Gastrocnemius medialis (tissue), 4 donors: ENCODE measurements at places on chromosomes 13 and 19. TPM values are rescaled to one million over a fixed set of nuclear protein-coding genes. Genes with fewer than 3 reads are reported as not detected.

The NLRP5 gene
- total RNA-seq: not detected

The ELSPBP1 gene
- not detected for total RNA-seq

DNA sequence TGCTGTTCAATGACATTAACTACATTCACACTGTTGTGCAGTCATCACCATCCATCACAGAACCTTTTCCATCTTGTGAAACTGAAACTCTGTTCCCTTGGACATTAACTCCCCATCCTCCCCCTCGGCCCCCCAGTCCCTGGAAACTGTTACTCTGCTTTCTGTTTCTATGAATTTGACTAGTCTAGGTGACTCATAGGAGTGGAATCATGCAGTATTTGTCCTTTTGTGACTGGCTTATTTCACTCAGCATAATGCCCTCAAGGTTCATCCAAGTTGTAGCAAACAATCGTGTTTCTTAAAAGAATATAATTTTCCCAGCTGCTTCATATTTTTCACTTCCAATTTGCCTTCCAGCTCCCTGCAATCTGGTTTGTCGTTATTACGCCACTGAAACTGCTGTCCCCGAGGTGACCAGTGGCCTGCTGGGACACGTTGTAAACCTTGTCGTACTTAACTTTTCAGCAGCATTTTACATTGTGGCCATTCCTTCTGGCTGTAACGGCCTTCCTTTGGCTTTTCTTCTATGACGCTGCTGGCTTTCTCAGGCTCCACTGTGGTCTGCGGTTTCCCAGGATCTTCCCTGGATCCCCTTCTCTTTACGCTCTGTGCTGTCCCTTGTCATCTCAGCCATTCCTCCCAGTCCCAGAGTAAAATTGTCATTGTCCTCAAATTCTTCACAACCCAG lies 74.0 kb downstream of the DHRS12 start:
- no peaks in the 10 kb centered on the region for H3K27me3 ChIP-seq
- H3K4me1 ChIP-seq: peaks cover 8% of the 10 kb centered on the region
- peak; percentile 41 for DNase-seq
- H3K36me3 ChIP-seq: no peaks in the 10 kb centered on the region
- H3K4me3 ChIP-seq: no peak overlapping the region

GRCh38 chr13:75685239-75685697 lies 49.1 kb downstream of the LMO7 start:
- H3K27me3 ChIP-seq: no peaks in the 10 kb centered on the region
- no peak overlapping the region for H3K27ac ChIP-seq
- H3K4me1 ChIP-seq: no peaks in the 10 kb centered on the region
- no peaks in the 10 kb centered on the region for H3K36me3 ChIP-seq
- DNase-seq: no peak

The ODAD3 gene
- total RNA-seq: not detected

The MAB21L1 gene
- total RNA-seq: 3.2 TPM

The SELENOV gene
- not detected for total RNA-seq

DNA sequence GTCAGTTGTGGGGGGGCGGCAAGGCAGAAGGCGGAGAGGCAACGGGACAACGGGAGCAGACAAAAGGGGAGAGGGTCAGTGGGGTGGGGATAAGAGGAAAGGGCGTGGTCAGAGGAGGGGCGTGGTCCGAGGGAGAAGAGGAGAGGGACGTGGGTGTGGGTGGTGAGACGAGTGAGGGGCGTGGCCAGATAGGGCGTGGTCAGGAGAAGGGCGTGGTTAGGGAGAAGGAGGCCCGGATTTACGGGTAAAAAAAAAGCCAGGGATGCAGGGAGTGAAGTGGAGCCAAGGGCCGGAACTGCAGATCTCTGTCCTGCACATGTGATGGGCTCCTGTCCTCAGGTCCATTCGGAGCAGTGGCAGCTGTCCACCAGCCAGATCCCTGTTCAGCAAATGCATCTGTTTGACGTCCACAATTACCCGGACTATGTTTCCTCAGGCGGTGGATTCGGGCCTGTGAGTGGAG lies 21.5 kb downstream of the CPT1C start:
- peak; percentile 25 for DNase-seq
- H3K36me3 ChIP-seq: no peaks in the 10 kb centered on the region
- no peaks in the 10 kb centered on the region for H3K27me3 ChIP-seq
- no peak overlapping the region for H3K27ac ChIP-seq

The SMIM44 gene
- total RNA-seq: not detected

GRCh38 chr19:5139583-5140325 lies 170.8 kb downstream of the KDM4B start:
- DNase-seq: no peak
- H3K36me3 ChIP-seq: no peaks in the 10 kb centered on the region
- H3K27me3 ChIP-seq: no peaks in the 10 kb centered on the region
- H3K4me3 ChIP-seq: no peak overlapping the region

The MISP gene
- total RNA-seq: 1.2 TPM

The KIR3DL1 gene
- 0.36 TPM for total RNA-seq

The LILRB5 gene
- 3.2 TPM for total RNA-seq

DNA sequence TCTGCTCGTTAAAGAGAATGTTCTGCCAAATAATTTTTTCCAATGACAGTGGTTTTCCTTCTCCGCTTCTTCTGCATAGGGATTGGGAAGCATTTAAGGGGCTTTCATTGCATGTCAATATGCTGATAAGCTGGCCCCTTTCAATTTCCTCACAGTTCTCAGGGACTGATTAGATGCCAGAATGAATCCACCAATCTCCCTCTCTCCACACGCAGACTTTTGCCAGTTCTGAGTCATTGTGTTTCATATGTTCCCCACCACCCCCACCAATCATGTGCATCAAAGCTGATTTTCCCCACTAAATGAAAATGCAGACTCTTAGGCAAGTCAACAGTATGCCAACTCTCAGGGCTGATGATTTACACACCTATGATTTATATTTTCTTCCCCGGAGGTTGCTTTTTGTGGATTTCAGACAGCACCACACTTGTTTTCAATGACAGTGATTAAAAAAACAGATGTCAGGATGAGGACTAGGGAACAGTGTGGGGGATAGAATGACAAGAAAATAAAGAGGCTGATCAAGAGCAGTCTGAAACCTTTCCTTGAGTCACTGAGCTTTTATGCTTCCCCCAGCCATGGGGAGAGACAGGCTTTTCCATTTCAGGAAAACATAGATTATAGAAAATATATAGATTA lies 47.9 kb upstream of the C13orf42 start:
- H3K27me3 ChIP-seq: peaks cover 3% of the 10 kb centered on the region
- no peaks in the 10 kb centered on the region for H3K36me3 ChIP-seq
- DNase-seq: no peak
- H3K4me3 ChIP-seq: no peak overlapping the region
- no peaks in the 10 kb centered on the region for H3K4me1 ChIP-seq

The CEACAM19 gene
- 5.2 TPM for total RNA-seq

DNA sequence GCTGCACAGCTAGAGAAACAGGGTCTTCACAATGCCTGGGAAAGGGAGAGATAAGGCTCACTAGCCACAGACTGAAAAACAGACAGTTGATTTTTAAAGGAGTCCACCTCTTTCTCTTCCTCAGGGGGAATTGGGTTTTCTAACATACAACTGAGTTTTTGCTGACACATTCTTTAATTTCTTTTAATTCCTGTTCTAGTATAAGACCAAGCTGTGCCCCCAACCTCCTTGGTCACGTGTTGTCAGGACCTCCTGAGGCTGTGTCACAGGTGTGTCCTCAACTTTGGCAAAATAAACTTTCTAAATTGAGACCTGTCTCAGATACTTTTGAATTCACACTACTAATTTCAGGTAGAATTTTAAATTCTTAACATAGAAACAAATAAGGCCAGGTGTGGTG lies 12.1 kb upstream of the ZNF492 start:
- H3K36me3 ChIP-seq: no peaks in the 10 kb centered on the region
- no peak overlapping the region for H3K27ac ChIP-seq
- DNase-seq: no peak
- no peaks in the 10 kb centered on the region for H3K4me1 ChIP-seq
- H3K4me3 ChIP-seq: no peak overlapping the region

- DNase-seq: no peak
- peak overlapping the region; percentile 44 for H3K4me3 ChIP-seq
- no peaks in the 10 kb centered on the region for H3K36me3 ChIP-seq
- no peaks in the 10 kb centered on the region for H3K27me3 ChIP-seq
- H3K4me1 ChIP-seq: no peaks in the 10 kb centered on the region
- peak overlapping the region; percentile 55 for H3K27ac ChIP-seq
These were observed 44.9 kb upstream of the USPL1 start for GRCh38 chr13:30572859-30573275.

DNA sequence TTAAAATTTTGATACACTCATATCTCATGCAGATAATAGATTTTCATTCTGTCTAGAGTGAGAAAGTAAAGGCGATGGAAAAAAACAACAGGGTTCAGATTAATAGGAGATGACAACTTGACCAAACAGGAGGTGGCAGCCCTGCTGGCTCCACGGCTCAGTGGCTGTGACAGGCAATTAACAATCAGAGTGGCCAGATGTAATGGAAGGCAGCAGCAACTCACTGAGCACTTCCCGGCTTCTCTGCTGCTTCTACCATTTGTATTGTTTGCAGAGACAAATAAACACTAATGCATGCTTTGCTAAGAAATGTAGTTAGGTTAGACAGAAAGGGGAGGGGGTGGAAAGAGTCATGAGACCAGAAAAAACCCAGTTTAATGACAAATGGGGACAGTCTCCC lies 473.0 kb upstream of the SLC10A2 start:
- no peaks in the 10 kb centered on the region for H3K4me1 ChIP-seq
- H3K36me3 ChIP-seq: no peaks in the 10 kb centered on the region
- no peak overlapping the region for H3K27ac ChIP-seq
- H3K4me3 ChIP-seq: no peak overlapping the region

DNA sequence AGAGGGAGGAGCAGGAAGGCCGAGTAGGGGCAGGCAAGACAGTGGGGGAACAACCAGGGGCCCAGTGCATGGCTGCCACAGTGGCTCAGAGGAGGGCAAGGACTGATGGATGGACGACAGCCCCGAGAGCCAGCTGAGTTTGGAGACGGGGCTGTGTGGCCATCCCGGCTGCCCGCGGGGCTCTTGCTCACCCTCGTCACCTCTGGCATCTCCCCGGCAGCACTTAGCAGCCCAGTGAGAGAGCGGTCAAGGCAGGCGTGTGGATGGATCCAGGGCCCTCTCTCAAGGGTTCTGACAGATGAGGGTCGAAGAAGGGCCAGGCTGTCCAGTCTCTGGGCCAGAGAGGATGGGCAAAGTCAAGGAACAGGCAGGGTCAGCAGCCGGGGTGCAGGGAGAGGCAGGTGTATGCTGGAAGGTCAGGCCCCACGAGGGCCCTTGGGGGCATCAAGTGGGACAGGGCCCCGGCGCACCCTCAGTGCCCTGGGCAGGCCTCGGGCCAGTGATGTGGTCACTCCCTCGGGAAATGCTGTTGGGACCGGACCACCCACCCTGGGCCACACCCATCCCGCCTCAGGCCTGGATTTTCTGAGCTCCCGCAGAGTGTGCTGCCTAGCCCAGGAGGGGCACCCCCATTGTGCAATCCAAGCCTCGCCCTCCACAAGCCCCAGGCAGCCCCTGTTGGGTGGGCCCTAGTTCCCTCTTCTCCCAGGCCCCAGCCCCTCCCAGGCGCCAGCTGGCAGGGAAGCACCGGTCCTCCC lies 56.4 kb upstream of the TPM4 start:
- H3K4me1 ChIP-seq: no peaks in the 10 kb centered on the region
- no peak for DNase-seq
- H3K27ac ChIP-seq: no peak overlapping the region
- H3K27me3 ChIP-seq: no peaks in the 10 kb centered on the region
- H3K4me3 ChIP-seq: no peak overlapping the region

The PROZ gene
- not detected for total RNA-seq

GRCh38 chr19:45066921-45067661 lies 9.2 kb downstream of the ZNF296 start:
- DNase-seq: no peak
- H3K27me3 ChIP-seq: no peaks in the 10 kb centered on the region
- H3K4me1 ChIP-seq: no peaks in the 10 kb centered on the region

DNA sequence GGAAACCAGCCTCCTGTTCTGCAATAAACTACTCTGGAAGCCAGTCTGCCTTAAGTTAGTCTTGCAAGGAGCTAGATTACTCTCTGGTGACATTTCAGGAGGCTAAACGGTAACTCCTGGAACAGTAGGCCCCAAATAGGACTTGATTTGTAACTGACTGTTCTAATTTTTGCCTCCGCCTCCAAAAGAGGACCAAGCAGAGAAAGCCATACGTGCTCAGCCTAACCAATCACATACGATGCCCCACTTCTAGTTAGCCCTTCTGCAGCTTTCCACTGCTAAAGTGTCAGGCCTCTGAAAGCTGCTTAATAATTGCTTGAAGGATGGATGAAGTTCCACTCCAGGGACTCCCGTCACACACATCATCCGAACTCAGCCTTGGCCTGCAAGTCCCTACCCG lies 744 bp downstream of the ZNF805 start:
- peaks cover 23% of the 10 kb centered on the region for H3K4me1 ChIP-seq
- peak overlapping the region; percentile 93 for H3K4me3 ChIP-seq
- H3K27me3 ChIP-seq: no peaks in the 10 kb centered on the region
- no peak for DNase-seq
- no peaks in the 10 kb centered on the region for H3K36me3 ChIP-seq

The PTPRH gene
- total RNA-seq: 0.40 TPM

DNA sequence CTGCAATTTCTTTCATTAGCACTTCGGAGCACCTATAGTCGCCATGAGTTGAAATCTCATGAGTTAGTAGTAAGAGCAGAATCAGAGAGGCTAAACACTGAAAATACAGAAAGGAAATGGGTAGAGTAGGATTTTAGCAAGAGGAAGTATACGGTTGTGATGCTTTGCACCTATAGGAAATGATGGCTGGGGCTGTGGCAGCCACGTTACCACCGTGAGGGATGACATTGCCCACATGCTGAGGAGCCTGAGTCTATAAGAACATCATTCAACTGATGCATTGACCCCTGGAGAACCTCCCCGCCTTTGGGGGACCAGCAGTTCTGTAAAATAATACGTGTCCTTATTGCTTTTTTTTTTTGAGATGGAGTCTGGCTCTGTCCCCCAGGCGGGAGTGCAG lies 20.4 kb downstream of the FAM187B start:
- H3K27ac ChIP-seq: no peak overlapping the region
- no peak overlapping the region for H3K4me3 ChIP-seq
- DNase-seq: no peak
- no peaks in the 10 kb centered on the region for H3K27me3 ChIP-seq
- peaks cover under 1% of the 10 kb centered on the region for H3K4me1 ChIP-seq
- no peaks in the 10 kb centered on the region for H3K36me3 ChIP-seq

DNA sequence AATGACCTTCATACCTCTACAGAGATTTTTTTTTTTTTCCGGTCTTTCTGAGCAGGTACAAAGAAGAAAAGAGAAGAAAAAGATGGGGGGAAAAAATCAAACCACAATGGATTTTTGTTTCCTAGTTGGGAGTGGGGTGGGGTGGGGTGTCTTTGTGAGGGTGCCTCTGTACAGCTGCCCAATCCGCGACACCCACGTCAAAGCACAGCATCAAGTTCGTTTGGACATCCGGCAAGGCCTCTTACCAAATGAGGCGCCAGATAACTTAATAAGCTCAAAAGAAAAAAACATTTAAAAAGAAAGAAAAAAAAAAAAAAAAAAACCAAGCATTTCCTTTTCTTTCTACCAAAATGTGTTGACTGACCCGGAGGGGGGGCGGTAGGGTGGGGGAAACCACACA lies 70.3 kb upstream of the NFIC start:
- no peaks in the 10 kb centered on the region for H3K4me1 ChIP-seq
- no peak for DNase-seq
- no peak overlapping the region for H3K4me3 ChIP-seq
- no peak overlapping the region for H3K27ac ChIP-seq
- H3K27me3 ChIP-seq: peaks cover 32% of the 10 kb centered on the region

The ZNF541 gene
- total RNA-seq: not detected

The B3GNT3 gene
- not detected for total RNA-seq

GRCh38 chr13:78764665-78765064 lies 105.7 kb upstream of the OBI1 start:
- H3K36me3 ChIP-seq: no peaks in the 10 kb centered on the region
- no peaks in the 10 kb centered on the region for H3K27me3 ChIP-seq
- DNase-seq: no peak
- H3K4me1 ChIP-seq: no peaks in the 10 kb centered on the region
- no peak overlapping the region for H3K27ac ChIP-seq
- H3K4me3 ChIP-seq: no peak overlapping the region

GRCh38 chr19:50663482-50663790 lies 14.2 kb downstream of the C19orf81 start:
- DNase-seq: no peak
- H3K27me3 ChIP-seq: peaks cover 50% of the 10 kb centered on the region
- H3K4me3 ChIP-seq: no peak overlapping the region
